Kasumi-1 (cell line): ENCODE measurements at places on chromosomes 5 and 9.

DNA sequence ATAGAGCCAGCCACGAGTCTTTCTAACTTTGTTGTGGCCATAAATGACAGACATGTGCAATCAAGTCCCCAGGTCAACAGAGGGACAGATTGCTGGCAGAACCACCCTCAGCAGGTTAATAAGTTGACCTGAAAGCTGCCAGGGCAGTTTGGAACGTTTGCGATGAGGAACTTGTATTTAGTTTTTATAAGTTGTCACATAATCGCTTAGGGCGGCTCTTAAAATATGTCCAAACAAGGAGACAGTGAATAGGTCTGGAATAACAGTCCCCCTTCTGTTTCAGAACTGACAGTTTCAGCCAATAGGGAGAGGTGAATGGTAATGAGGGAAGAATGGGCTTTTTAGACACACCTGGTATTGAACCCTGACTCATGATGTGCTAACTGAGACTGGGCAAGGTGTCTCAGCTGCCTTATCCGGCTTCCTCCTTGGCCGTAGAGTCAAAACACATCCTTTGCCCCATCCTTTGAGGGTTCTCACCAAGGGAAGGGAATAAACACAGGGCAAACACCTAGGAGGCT is 33.6 kb upstream of the GABRP start:
- DNase-seq, result no peak

DNA sequence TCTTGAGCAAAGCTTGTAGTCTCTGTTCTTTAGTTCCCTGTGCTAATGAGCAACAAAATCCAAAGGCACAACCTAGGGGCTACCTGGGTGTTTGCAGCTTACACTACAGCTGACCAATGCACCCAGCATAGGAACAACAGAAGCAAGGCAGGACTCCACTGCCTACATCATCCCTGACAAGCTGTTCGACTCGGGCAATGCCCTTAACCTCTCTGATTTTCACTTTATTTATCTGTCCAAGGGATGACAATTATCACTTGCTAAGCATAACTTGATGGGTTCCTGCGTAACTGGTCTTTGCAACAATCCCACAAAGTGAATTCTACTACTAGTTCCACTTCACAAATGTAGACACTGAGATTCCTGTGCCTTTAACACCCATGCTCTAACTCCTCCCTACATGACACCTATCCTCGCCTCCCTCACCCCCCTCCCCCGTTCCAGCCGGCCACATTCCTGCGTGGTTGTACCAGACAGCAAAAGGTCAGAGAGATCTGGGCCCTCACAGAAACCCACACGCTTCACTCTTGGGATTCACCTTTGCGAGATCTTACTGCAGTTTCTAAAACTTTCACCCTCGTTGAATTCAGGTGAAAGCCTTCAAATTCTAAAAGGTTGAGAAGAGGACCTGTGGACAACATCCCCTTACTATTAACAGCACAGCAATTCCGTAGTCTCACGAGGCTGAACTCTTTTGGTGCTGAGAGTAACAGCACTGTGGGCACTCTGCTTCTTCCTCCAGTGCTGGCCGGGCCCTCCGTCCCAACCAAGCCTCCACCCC is 995 bp downstream of the IPPK start:
- DNase-seq, result no peak

DNA sequence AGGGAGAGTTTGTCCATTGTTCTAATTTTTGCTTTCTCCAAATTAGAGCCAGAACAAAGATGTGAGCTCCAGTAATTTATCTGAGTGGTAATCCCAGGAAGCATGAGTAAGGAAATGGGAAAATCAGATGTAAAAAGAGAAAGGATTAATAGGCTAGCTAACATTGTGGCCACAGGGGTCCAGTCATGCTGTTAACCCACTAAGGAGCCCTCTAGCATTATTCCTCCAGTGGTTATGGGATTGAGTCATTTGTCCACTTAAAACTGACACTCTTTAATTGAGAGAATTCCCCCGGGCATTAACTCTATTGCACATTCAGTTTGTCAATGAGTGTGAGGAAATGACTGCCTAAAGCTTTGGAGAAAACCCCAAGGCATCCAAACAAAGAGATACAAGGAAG is 700.3 kb upstream of the TYRP1 start:
- no peak for DNase-seq

DNA sequence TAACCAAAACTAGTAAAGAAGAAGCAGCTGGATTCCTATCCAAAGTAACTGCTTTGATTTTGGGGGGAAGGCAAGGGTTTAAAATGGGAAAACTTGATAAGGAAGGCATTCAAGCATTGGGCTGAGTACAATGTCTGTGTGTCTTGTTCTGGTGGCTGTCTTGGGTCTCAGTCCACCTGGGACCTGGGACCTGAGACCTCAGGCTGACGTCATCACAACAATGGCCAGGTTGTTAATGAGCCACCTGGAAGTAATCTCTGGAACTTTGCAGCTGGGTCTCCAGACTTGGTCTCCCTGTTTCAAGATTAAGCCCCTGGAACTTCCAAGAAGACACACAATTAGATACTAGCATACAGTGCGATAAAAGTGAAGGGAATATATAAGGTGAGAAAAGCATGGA is 157.5 kb downstream of the PIK3R1 start:
- DNase-seq, result no peak

- no peak for DNase-seq
Measured at GRCh38 chr9:7906783-7907550, 107.4 kb upstream of the DMAC1 start.

- DNase-seq, result peak; percentile 60
Measured at GRCh38 chr5:114355086-114355830, 6.6 kb upstream of the KCNN2 start.

DNA sequence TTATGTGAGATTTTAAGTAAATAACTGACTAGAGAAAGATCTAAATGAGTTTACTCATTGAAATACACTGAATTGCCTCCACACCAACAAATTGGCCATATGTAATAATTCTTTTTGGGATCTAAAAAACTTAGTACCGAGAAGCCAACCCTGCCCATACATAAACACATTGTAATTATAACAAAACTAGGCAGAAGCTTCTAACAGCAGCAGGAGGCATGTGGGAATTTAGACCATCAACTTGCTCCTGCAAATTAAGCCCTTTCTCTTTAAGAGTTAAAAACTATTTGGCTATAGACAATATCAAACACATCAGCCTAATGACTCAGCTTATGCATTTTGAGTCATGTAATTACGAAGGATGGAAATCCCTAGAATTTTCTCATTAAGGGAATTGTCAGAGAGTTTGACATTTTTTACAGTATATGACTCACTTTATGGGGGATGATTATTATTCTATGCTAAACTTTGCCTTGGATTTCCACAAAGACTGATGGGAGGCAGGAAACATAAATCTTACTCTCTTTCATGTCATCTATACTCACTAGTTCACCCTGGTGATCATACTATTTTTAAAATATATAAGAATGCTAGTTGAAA is 1.0 kb downstream of the IL7R start:
- no peak for DNase-seq

- no peak for DNase-seq
Measured at GRCh38 chr5:61516946-61517345, 184.9 kb downstream of the ZSWIM6 start.

DNA sequence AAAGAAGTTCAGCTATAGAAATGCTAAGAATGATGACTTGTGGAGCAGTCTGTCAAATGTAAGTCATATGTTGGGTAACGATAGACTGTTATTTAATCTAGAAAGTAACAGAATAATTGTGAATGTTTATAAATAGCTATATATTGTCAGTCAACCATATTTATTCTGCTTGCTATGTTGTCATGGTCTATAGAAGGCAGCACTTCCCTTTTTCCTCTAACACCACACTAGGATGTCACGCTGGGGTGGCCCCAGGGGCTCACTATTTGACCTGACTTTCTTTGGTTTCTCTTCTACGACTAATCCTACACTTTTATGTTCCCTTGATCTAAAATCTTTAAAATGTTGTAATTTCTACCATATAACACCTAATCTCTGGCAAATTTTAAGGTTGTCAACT is 20.5 kb downstream of the ERAP2 start:
- peak; percentile 83 for DNase-seq

DNA sequence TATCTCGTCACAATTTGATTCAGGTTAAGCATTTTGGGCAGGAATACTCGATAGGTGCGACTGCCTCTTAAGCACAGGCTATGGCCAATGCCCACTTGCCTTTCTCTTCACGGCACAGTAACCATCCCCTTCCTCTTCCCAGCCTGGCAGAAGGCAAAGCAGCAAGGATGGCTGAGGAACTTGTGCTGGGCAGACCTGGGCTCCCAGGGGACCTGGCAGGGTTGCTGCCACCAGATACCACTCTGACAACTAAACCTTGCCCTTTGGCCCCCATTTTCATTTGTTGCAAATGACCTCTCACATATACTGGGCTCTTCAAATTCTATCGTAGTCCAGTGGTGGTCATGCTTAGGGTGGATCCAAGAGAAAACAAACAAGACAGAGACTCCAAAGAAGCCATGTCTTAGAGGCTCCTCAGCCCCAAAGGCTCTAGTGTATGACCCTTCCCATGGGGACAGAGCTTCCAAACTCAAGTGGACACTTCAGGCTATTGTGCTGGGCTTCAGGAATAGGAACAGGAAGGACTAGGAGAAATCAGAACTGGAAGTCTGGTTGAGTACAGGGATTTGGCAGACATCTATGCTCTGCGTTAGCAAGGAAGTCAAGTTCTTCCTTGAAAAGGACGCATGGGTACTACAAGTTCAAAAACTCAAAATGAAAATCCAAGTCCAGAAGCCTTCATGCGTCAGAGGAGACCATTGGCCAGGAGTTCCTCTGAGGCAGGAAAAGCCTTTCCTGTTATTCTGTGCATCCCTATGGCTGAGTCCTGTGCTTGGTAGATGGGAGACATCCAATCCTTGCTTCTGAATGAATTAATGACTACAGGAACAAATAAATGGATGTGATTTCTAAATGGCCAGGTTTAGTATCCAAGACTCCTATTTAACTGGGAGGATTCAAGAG is 64.6 kb upstream of the PLPP1 start:
- no peak for DNase-seq

DNA sequence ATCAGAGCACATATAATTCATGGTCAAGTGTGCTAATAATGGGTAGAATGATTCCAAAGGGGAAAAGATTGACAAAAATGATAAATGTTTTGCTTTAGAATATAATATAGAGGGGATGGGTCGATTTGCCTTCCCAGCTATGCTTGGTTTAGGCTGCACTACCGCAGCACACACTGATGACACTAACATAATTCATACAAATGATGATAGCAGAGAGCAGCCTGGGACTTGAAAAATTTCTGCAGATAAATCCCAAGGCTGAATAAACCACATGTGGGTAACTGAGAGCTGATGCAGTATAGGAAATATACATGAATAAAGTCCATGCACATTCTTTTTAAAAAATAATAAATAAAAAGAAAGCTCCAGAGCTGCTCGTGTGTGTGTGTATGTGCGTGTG is 54.5 kb downstream of the EFNA5 start:
- DNase-seq, result no peak

DNA sequence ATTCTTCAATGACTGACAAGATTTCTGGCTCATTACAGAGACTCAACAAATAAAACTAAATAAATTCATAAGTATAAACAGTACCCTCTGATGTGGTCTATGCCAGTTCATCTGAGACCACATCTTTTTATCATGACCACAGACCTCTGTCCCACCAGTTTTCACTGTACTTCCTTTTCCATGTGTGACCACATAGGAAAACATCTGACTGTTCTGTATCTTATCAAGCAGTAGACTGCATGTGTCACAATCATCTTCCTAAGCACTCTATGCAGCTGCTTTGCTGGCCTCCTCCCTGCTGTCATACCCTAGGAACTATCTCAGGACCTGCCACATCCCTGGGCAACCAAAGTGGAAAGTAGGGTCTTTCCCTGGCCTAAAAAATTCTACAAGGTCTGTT is 205.0 kb upstream of the ZNF462 start:
- peak; percentile 45 for DNase-seq

- DNase-seq, result peak; percentile 77
Measured at GRCh38 chr9:94860678-94861588, 134.4 kb downstream of the AOPEP start.

DNA sequence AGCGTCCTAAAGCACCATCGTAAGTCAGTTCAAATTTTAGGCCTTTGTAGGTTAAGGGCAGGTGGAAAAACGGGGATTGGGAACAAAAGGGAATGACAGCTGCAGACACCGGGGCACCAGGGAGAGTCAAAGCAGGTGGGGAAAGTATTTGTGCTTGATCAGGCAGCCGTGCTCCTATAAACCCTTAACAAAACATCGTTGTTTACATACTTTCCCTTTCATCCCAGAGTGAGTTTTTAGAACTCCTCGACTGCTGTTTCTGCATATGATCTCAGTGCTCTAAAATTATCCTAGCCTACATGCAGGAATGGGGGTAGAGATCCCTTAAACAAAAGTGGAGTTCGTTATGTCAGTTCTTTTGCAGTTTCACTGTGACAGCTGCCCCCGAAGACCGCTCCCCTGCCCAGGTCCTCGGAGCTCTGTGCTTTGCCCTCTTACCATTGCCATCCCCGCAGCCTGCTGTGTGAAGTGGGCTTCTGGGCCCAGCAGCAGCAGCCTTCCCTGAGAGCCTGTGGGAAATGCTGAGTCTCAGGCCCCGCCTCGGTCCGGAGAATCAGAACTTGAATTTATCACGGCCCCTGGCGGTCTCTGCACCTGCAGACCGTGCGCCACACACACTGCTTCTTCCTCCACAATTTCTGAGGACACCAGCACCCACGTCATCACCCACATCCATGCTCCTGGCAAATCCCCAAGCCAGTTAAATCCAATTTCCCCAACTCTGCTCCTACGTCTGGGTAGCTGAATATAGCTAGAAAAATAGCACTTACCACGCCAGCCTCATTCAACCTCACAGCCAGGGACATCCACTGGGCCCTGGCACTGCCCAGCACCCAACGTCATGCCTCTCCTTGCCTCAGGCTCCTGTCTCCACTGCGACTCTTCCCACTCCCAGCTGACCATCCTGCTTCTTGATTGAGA is 86.8 kb downstream of the NSUN2 start:
- no peak for DNase-seq

GRCh38 chr5:73419465-73420390 is 28.8 kb downstream of the FOXD1 start:
- no peak for DNase-seq

- no peak for DNase-seq
Measured at GRCh38 chr5:171409164-171410136, 10.0 kb upstream of the FGF18 start.

DNA sequence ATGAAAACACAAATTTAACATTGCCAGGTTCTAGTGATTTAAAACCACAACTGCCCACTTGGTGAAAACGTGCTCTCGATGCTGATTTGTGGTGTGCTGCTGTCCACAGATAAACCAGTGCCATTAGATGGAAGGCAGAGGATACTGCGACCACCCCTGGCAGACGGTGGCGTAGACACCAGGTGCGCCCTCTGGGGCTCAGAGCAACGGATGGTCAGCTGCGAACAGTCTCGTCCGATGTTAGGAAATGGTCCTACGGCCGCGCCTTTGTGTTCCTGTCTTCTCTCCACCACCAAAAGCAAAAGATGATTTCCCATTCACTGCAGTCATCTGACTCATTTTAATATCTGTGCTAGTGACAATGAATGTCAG is 43.2 kb downstream of the UBE2QL1 start:
- no peak for DNase-seq

DNA sequence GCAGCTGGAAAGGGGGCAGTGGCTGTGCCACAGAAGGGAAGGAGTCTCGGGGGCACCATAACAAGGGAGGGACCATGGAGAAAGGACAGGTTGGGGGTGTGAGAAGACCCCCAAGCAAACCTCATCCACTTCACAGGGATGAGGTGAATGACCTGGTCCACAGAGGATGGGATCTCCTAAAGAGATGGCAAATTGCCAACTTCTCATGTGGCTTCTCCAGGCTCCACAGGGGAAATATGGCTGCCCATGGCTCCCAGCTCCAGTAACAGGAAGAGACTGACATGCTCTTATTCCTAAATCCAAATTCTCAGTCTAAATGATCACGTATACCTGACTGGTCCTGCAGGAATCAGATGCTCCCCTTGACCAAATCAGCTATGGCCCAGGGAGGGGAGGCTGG is 340.4 kb downstream of the SPOCK1 start:
- no peak for DNase-seq
